ENCODE measurements at places on chromosomes 2 and 18.
A peak's percentile ranks its signal among the peaks of the same experiment; 100 is the strongest.

GRCh38 chr2:196742216-196742615 is 57.3 kb downstream of the GTF3C3 start:
- DNase-seq, result no peak

DNA sequence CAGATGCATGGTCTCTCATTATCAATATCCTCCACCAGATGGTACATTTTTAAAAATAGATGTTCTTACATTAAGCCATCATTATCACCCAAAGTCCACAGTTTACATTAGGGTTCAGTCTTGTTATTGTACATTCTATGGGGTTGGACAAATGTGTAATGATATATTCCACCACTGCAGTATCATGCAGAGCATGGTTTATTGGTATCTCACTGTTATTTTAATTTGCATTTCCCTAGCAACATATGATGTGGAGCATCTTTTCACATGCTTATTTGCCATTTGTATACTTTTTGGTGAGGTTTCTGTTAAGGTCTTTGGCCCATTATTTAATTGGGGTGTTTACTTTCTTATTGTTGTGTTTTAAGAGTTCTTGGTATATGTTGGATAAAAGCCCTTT is 95.7 kb downstream of the PTH2R start:
- DNase-seq, result no peak

- no peak for DNase-seq
These were observed 160.6 kb downstream of the MTCL1 start for GRCh38 chr18:8865934-8866333.

GRCh38 chr2:100125626-100126025 is 16.8 kb downstream of the AFF3 start:
- no peak for DNase-seq

DNA sequence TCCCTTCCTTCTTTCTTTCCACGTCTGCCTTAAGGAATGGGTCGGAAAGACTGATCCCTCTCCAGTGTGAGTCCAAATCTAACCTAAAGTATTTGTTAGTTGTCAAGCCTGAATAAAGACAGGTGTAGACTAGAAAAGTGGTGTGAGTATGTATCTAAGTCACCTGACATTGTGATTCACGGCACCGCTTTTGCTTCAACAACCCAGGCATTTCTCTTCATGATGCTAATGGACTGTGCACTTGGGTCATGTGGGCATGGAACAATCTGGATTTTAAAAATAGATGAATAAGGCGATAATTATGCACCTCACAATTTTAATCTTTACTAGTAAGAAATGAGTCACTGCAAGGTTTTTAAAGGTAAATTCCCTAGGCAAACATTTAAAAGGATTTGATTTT is 107.5 kb downstream of the LIPG start:
- no peak for DNase-seq

DNA sequence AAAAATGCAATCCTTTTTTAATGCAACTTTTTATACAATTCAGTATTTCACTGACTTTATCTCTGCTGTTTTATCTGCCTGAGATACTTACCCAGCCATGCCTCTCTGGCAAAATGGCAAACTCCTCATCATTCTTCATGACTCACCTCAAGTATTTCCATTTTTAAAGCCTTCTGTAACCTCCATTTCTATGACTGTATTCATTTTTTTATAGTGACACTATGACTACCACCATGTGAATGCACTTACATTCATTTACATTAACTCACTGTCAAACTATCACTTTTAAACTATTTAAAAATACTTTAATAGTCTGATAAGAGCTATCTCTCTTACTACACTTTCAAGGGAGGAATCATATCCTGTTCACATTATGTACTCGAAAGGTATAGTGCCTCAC is 99.4 kb upstream of the SCN7A start:
- peak; percentile 88 for DNase-seq

GRCh38 chr2:16032282-16033031 is 92.1 kb downstream of the MYCN start:
- no peak for DNase-seq

DNA sequence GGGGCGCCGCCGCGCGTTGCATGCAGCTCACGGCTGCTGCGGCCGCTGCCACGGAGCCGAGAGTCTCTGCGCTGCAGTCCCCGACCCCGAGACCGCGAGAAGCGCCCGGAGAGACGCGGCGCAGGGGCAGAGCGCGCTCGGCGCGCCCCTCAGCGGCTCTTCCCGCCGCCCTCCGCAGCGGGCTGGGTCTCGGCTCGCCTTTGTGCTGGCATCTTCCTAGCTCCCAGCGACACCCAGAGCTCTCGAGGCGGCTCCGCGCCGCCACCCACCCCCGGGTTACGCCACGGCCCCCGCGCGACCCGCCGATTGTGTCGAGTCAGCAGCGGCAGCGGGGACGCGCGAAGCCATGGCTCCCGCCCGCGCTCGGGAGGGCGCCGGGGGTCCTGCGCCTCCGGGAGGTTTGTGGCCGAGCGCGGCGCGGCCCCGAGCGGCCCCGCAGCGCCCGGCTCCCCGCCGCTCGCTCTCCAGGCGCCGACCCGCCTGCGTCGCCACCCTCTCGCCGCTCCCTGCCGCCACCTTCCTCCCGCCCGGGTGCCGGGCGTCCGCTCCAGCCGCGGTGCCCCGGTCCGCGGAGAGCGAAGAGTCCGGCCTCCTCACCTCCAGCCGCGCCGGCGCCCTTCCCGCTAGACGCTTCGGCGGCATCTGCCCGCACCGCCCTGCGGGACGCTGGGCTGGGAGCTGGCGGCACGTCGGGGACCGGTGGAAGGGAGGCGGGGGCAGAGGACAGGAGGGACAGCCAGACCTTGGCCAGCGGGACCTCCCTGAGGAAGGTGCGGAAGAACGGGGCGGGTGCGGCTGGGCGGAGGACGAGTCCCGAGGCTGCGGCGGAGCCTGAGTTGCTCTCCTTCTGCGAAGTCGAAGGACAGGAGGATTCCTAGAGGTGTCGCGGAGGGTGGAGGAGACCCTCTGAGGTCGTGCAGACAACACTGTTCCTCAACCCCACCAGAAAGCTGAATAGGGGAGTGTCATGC is 46.3 kb upstream of the CCDC150 start:
- peak; percentile 78 for DNase-seq

- peak; percentile 58 for DNase-seq
These were observed 379.0 kb downstream of the SETBP1 start for GRCh38 chr18:45059695-45060094.

- no peak for DNase-seq
These were observed 151.5 kb downstream of the MTCL1 start for GRCh38 chr18:8856769-8857393.
